Endodermal cell (in vitro differentiated cells): ENCODE measurements at places on chromosomes 5 and 9. TPM values are rescaled to one million over a fixed set of nuclear protein-coding genes. Genes with fewer than 3 reads are reported as not detected.

DNA sequence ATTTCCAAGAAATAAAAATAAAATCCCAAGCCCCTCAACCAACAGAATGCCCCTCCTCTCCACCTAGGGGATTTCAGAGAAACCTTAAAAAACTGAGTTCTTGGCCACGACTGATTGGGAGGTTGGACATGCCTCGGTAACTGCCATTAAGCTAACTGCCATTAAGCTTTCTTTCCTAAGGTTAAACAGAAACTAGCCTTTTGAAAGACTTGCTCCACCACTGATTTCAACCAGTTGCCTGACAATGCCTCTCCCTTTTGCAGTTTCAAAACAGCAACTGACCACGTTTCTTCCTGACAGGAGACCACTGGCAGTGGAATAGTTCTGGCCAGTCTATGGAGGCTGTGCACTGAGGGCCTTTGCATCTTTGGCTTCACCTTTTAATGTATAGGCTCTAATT is 39.3 kb upstream of the TRPC7 start:
- no peak overlapping the region for H3K4me3 ChIP-seq
- no peaks in the 10 kb centered on the region for H3K27me3 ChIP-seq
- H3K4me1 ChIP-seq = peaks cover 12% of the 10 kb centered on the region

DNA sequence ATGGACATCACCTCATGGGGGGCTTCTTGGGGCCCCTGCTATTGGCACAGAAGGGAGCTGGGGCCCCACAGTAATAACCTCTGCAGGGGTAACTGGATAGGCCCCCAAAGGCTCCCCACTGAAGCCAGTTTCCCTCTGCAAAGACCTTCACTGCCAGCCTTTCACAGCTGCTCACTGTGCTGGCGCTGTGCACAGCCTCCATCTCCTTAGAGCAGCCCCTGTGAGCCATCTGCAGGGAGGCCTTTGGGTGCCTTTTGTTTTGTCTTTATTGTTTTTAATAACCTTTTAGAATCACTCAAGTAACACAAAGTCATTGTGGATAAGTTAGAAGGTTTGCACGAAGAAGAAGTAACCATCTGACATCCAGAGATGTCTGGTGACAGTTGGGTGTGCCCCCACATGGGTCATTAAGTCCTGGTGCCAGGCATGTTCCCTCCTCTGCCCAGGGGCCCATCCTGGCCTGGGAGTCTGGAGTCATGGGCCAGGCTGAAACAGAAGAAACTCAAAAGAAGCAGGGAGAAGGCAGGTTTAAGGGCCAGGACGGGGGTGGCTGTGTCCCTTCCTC is 42.7 kb downstream of the NCS1 start:
- no peak overlapping the region for H3K27ac ChIP-seq
- peak; percentile 47 for DNase-seq
- H3K27me3 ChIP-seq = no peaks in the 10 kb centered on the region
- H3K36me3 ChIP-seq = peaks cover 14% of the 10 kb centered on the region
- no peak overlapping the region for H3K4me3 ChIP-seq

GPR151 gene
- 4.9 and 5.1 TPM in 2 replicates for total RNA-seq

DNA sequence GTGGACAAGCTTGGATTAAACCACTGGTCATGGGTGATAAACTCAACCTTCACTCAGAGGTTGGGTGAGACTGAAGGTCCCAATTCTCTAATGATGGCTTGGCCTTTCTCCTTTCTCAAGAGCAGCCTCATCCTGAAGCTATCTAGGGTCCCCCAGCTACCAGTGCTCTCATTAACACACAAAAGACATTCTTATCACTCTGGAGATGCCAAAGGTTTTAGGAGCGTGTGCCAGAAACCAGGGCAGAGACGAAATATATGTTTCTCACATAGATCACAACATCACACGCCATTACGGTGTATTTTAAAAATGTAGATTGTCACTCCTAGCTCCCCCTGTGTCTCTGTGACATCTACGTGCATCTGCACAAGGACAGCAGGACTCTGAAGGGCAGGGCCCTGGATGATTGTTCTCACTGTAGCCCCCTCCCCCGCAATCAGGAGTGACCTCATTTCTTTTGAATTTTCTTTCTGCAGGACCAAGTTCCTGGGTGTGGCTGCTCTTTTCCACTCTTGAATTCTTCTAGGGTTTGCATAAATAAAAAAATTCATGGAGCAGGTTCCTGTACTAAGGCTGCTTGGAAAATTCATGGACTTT is 311.3 kb downstream of the GADD45G start:
- H3K4me1 ChIP-seq = peaks cover 10% of the 10 kb centered on the region
- no peak overlapping the region for H3K4me3 ChIP-seq
- no peak overlapping the region for H3K27ac ChIP-seq
- no peaks in the 10 kb centered on the region for H3K36me3 ChIP-seq
- peaks cover 3% of the 10 kb centered on the region for H3K27me3 ChIP-seq
- peak; percentile 75 for DNase-seq

ANP32B gene
- 180 to 210 TPM (median 191 TPM) in 3 replicates for total RNA-seq
